Eye (tissue), 1 donor: ENCODE measurements at places on chromosomes 1 and 21.
A peak's percentile ranks its signal among the peaks of the same experiment; 100 is the strongest.

- no peak for DNase-seq
Measured at GRCh38 chr1:161817176-161817730, 51.1 kb downstream of the ATF6 start.

GRCh38 chr1:223338811-223339746 is 24.9 kb downstream of the SUSD4 start:
- no peak for DNase-seq

DNA sequence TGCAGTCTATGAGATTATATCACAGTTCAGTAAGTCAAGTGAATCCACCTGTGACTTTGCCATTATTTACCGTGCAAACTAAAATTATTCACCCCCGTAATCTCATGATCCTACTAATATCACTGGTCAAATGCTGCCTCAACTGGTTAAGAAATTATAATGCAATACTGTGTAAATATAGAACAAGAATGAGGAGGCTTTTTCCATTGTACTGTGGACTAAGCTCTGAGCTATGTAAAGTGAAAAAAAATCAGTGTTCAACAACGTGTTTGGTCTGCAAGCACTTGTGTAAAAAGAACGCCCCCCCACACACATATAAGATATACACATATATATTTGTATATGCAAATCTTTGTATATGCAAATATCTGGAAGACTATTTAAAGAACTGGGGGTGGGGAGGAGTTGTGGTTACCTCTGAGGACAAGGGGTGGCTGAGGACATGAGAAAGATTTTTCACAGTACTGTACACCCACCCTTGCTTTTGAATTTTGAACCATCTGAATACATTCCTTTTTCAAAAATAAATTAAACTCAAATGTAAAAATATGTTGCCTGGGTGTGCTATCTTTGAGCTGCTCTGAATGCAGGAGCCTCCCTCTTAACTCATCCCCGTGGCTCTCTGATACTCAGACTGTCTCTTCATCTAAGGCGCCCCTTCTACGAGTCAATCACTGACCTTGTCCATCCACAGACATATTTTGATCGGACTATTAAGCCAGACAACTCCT is 57.0 kb downstream of the PTP4A2 start:
- DNase-seq, result no peak

GRCh38 chr1:71015745-71016144 is 31.9 kb downstream of the PTGER3 start:
- DNase-seq, result no peak

GRCh38 chr1:201851949-201852348 is 23.0 kb downstream of the IPO9 start:
- no peak for DNase-seq

GRCh38 chr1:47436304-47436978 is 1.4 kb upstream of the FOXD2 start:
- DNase-seq, result peak; percentile 93

- DNase-seq, result peak; percentile 60
Measured at GRCh38 chr1:228059634-228060457, 22.7 kb upstream of the ARF1 start.

DNA sequence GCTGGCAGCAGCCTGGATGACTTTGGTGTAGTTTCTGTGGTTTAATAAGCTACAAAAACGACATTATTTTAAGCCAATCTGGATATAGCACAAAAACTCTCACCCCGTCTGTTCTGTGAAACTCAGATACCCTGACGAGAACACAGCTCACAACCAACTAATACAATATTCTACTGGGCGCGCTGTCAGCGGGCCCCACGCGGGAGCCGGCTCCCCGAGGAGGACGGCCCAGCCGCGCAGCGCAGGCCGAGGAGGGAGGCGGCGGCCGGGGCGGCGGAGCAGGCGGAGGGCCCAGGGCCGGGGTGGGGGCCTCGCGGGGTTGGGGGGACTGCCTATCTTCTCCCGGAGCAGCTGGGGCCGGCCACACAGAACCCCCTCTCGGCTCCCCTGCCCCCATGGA is 87.2 kb upstream of the POU3F1 start:
- no peak for DNase-seq

- DNase-seq, result peak; percentile 63
Measured at GRCh38 chr1:181504399-181504842, 21.1 kb downstream of the CACNA1E start.

- no peak for DNase-seq
Measured at GRCh38 chr1:117563492-117563875, 42.4 kb upstream of the TENT5C start.

DNA sequence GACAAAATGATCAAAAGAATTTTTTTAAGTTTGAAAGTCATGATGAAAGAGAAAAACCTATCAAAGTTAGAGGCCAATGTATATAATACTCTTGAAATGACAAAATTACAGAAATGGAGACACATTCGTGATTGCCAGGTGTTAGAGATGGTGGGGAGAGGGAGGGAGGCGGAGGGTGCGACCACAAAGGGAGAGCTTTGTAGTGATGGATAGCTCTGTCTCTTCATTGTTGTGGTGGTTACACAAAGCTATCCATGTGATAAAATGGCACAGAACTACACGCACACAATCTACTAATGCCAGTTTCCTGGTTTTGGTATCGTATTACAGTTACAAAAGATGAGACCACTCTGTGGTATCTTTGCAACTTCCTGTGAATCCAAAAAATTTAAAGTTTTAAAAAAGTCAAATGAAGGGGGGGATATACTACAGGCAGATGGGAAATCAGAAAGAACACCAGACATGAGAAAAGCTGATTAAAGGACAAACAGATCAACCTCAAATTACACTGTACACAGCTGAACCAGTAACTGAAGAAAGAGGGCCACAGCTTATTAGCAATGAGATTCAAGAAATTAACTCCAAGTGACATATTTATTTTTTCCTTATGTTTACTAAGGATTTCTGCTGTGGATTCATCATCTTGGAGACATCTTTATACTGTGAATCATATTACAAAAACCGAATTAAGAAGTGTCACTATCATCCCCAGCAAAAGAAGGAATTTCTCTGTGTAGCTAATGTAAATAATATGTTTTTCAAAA is 199.1 kb downstream of the SLC45A1 start:
- peak; percentile 27 for DNase-seq

- peak; percentile 68 for DNase-seq
Measured at GRCh38 chr21:45302082-45303061, 14.7 kb upstream of the POFUT2 start.

GRCh38 chr1:197768014-197768805 is 7.1 kb downstream of the DENND1B start:
- DNase-seq, result no peak

DNA sequence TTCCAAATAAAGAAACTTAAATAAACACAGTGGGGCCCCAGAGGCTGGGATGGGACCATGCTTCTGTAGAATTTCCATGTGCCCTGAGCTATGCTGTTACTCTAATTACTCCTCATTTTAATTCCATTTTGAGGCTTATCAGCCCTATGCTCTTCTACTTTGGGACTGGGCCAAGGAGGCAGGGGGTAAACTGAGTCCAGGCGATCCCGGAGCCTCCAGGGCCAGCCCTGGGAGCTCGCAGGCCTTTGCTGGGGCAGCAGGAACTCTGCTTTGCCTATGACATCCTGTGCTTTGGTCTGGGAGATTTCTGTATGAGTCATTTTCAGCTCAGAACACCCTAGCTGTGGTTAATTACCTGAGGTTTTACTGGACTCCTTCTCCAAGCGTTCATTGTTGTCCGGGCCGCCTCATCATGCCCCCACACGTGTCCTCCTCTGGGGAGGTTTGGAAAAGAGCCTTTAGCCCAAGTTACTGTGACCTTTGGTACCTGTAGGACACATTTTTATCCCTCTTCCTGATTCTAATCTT is 95.7 kb downstream of the RHOU start:
- no peak for DNase-seq

- DNase-seq, result no peak
Measured at GRCh38 chr1:12544992-12545391, 73.0 kb downstream of the DHRS3 start.

- no peak for DNase-seq
Measured at GRCh38 chr1:116044071-116044470, 67.1 kb upstream of the MAB21L3 start.

DNA sequence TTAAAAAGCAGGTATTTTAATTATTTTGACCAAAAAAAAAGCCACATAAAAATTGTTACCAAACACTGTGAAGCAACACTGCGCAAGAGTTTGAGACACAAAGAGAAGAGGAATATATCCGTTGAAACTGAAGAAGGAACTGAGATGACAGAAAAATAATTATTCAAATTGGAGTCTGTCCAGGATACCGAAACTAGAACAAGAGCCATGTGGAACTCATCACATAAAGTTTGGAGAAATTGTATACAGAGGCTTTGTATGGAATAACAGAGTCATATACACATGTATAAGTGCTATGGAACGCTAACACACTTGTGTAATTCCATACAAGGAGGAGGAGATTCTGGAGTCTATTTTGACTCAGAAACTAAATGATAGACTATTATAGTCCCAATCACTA is 675.1 kb upstream of the ADGRL2 start:
- peak; percentile 37 for DNase-seq

DNA sequence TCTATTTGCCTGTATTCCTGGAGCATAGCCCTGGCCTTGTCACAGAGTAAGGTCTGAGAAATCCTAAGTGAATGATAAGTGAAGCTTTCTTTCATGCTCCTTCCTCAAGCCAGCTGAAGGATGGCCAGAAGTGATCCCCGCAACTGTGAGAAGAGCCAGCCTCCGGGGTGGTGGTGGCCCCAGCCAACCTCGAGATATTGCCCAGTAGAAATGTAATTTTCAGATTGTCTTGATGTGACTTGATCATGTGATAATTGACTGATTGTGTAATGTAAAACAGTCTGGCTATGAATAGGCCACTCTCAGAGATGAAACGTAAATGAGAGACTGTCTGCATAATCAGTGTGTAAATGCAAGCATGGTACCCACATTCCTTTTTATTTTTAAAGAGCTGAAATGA is 242.4 kb upstream of the CAMK1G start:
- DNase-seq, result no peak

DNA sequence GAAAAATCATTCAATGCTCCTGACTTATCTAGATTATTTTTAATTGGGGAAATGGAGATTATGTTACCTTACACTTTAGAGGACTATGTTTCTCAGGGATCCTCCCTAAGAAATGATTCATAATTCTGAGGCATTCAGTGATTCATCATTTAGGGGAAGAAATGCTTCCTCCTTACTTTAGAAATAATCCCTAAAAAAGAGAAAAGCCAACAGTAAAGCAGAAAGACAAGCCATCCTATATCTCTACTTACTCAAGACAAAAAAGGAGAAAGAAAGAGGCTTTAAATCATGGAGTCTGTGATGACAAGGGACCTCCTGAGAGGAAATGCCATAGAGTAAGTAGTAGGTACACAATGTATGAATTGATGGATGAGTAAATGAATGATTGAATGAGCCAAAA is 137.0 kb downstream of the BRINP2 start:
- no peak for DNase-seq

GRCh38 chr1:199725002-199725565 is 302.4 kb upstream of the NR5A2 start:
- DNase-seq, result no peak

GRCh38 chr1:91613595-91613994 is 112.9 kb downstream of the CDC7 start:
- no peak for DNase-seq

DNA sequence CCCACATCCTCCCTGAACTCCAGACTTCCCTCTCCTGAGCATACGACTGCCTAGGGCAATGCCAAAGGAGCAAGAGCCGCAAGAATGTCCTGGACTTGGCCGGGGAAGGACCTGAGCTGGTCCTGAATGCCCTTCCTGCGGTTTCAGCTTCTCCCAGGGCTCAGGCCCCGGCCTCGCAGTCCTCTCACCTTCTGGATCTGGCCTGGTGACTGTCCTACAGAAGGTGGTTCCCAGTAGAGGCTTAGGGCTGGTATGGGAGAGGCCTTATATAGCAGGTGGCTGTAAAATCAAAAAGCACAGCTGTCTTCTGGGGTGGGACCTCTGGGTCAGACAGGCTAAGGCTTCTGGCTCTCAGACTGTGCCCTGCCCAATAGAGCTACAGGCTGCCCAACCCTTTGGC is at the start of gene LYPD8:
TSS of gene LYPD8 (minus strand) at position 243 of the 400 bp plus-strand sequence. CDS start 4,678 bp downstream, outside the sequence.
- no peak for DNase-seq

GRCh38 chr1:87226341-87226760 is 102.3 kb upstream of the LMO4 start:
- peak; percentile 72 for DNase-seq

DNA sequence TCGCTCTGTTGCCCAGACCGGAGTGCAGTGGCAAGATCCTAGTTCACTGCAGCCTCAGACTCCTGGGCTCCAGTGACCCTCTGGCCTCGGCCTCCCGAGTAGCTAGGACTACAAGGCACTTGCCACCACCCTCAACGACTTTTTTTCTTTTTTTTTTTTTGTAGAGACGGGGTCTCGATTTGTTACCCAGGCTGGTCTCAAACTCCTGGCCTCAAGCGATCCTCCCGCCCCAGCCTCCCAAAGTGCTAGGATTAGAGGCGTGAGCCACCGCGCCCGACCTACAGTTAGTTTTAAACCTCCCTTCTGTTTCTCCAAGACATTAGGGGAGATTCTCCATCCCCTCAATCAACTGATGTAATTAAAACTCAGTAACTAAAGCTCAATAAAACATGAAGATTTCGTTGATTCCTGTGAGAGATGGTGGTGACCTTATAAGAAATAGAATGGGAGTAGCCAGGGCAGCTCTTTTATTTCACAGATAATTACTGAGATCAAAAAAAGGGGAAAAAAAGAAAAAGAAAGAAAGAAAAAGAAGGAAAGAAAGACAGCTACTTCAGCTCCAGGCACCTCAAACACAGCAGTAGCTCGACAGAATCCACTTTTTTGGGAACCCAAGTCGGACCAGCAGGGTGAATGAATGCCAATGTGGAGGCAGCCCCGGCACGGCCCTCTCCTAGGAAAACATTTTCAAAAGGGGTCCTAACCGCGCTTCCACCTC is 598 bp downstream of the GON4L start:
- DNase-seq, result no peak

GRCh38 chr1:156444407-156445001 is 56.1 kb downstream of the MEF2D start:
- DNase-seq, result peak; percentile 56

- peak; percentile 95 for DNase-seq
Measured at GRCh38 chr1:224434691-224435317, at the start of gene WDR26. TSS of gene WDR26 (minus strand) at chr1:224434797.

GRCh38 chr1:1347663-1348419 is 1.4 kb downstream of the DVL1 start:
- peak; percentile 28 for DNase-seq

DNA sequence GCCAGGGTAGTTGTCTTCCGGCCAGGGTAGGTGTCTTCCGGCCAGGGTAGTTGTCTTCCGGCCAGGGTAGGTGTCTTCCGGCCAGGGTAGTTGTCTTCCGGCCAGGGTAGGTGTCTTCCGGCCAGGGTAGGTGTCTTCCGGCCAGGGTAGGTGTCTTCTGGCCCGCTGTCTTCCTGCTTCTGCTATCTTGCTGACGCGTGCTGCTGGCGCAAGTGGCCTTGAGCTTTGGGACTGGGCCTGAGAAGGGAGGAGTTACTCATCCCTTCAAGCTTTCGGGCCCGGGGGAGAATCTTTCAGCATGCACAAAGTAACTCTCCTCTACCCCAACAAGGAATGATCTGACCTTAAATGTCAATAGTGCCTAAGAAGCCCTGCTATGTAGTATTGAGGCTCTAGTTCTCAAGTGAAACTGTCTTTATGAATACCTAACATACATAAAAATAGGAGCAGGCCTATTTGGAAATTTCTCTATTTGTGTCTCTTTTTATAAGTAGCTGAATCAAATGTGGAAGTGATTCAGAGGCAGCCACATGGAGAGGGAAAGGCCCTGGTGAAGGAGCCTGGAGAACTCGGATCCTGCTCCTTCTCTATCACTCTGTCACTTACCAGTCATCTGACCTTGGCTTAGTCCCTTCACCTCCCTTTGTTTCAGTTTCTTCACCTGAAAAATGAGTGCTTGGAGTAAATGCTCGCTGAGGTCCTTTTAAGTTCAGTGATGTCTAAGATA is 65.6 kb downstream of the RGL1 start:
- no peak for DNase-seq
